ENCODE measurements at places on chromosomes 7 and 10.

- no peak for DNase-seq
Measured at GRCh38 chr7:121262221-121262620, 66.6 kb upstream of the WNT16 start.

DNA sequence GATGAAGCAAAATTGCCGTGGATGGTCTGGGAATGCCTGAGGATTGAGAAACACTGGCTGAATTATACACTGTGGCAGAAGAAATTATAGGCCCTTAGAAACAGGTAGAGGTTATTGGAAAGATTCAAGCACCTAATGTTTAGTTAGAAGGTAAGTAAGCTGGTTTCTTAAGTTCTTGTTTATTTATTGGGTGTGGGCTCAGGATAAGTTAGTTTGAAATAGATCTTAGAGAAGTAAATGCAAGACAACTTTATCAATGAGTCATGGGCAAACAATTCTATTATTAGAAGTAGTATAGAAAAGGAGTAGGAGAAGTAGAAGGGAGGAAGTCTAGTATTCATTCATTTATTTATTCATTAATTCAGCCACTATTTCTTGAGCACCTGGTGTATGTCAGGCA lies 96.5 kb downstream of the KAT6B start:
- peak; percentile 27 for DNase-seq

DNA sequence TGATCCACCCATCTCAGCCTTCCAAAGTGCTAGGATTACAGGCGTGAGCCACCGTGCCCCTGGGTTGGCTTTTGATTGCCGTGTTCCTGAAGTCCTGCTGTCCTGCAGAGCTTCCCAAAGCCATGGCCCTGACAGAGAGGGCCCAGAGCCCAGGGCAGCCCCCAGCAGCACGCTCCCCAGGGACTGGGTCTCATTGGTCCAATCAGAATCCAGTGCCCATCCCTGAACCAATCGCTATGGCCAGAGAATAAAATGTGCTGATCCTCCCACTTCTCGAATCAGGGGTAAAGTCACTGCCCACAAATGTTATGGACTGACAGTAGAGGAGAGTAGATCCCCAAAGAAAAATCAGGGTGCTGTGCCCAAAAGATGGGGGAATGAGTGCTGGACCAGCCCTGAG lies 5.0 kb upstream of the C10orf105 start:
- DNase-seq = no peak

GRCh38 chr10:37760817-37761216 lies 96.6 kb downstream of the ZNF248 start:
- no peak for DNase-seq

DNA sequence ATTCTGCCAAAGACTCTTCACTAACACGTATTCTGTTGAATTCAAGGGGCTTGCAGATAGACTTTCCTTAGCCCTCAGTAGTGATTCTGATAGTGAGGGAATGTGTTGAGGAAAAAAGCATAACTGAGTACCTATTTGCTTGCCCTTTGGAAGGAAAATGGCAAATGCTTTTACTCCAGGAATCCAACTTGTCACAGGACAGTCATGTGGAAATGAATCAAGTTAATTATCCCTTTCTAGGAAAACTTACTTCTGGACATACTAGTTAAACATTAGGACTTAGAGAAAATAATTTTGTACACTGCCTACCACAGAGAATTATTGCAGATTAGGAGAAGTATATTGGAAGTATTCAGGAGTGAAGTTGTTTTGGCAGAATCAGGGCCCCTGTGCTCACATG lies 148.9 kb upstream of the SLC13A1 start:
- no peak for DNase-seq

GRCh38 chr10:28280652-28281051 lies 22.2 kb downstream of the MPP7 start:
- no peak for DNase-seq

- DNase-seq = peak; percentile 91
Measured at GRCh38 chr10:28661035-28661434, 16.3 kb upstream of the BAMBI start.

DNA sequence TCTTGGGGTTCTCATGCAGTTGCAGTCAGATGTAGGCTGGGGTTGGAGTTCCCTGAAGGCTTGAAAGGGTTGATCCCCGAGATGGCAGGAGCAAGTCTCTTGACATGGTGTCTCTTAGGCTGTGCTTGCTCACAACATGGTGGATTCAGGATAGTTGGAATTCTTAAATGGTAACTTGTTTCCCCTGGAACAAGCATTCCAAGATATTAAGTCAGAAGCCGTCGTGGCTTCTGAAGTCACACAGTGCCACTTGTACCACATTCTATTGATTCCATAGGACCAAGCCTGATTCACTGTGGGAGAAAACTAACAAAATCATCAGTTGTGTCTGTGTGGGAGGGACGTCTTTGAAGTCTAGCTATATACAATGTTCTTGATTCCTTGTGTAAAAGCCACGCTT lies 3.5 kb upstream of the SLC35B4 start:
- DNase-seq = no peak

- no peak for DNase-seq
Measured at GRCh38 chr7:55081068-55081467, 62.3 kb downstream of the EGFR start.

DNA sequence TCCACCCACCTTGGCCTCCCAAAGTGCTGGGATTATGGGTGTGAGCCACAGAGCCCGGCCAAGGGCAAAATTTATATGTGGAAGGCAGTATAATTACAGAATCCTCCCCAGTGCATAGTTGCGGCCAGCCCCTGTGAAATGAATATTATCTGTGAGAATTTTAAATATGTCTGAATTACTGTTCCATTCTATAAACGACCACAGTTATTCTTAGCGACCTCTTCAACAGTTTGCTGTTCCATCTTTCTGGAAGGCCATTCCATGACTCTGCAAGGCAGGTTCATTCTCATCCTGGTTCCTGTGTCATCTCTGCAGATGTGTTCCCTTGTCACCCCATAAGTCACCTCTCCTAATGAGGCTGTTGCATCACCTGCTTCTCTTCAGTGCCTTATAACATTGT lies 90.7 kb downstream of the CCDC3 start:
- DNase-seq = no peak

- DNase-seq = no peak
Measured at GRCh38 chr7:116955801-116956476, 2.6 kb downstream of the ST7 start.

DNA sequence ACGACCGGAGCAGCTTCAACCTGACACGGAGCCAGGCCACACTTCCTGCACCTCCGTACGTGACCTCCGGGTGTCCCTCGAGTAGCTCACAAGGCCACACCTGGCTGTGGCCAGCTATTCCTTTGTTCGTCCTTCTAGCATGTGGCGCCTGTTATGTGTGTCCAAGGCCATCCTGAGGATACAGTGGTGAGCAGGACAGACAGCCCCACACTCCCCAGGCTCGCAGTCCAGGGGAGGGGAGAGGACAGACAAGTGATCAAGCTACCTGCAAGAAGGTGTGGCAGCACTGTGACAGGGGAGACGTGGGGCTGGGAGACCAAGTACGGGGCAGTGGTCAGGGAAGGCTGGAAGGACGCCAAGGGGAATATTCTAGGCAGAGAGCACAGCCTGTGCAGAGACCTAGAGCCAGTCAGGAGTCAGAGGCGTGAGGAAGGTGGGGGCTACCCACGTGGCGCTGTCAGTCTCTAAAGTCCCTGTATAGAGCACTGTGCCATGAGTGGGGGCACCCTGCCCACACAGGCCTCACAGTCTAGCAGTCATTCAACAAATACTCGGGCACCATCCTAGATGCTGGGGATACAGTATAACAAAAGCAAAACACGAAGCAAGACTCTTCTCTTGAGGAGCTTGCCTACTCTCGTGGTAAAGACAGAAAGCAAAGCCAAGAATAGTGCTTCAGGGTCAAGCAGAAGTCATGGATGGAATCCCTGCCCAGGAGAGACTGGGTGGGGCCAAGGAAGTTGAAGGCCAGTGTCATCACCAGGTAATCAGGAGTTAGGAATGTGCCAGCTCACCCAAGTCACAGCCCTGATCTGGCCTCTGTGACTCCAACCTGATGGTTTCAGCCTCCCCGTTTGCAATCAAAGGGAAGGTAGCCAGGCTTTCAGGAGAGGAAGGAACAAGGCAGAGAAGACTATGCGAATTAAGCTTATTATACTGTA lies 58.6 kb downstream of the PROSER2 start:
- peak; percentile 15 for DNase-seq

- no peak for DNase-seq
Measured at GRCh38 chr7:29495653-29496052, 68.0 kb upstream of the PRR15 start.

DNA sequence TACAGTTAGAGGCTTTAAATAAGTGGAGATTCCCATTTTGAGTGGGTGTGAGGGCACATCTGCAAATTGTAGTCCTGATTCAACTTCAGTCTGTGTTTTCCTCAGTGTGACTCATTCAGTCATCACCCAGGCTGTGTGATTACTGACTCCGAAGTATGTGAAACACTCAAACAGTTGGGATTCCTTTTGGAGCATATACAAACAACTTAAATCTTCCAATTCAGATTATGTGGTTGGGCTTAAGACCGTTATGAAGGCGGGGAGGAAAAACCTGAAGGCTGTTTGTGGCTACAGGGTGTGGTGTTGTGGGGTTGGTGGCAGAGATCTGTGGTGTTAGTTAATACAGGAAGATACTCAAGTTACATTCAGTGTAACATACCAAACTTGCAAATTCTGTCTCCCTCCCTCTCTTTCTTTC lies 259.7 kb upstream of the FERD3L start:
- DNase-seq = peak; percentile 99

GRCh38 chr10:15843695-15844094 lies 16.6 kb downstream of the MINDY3 start:
- DNase-seq = no peak

DNA sequence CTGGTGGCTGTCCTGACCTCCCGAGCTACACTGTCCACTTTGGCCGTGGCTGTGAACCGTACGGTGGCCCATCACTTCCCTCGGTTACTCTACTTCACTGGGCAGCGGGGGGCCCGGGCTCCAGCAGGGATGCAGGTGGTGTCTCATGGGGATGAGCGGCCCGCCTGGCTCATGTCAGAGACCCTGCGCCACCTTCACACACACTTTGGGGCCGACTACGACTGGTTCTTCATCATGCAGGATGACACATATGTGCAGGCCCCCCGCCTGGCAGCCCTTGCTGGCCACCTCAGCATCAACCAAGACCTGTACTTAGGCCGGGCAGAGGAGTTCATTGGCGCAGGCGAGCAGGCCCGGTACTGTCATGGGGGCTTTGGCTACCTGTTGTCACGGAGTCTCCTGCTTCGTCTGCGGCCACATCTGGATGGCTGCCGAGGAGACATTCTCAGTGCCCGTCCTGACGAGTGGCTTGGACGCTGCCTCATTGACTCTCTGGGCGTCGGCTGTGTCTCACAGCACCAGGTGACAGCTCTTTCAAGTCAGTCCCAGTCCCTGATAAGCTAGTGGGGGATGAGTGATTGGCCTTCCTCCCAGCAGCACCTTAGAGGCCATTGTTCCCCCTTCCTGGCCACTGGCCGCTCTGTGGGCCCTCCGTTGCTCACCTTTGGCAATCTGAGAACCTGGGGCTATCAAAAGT lies 3.0 kb downstream of the CHPF2 start:
- DNase-seq = no peak

GRCh38 chr7:20270371-20270770 lies 53.2 kb upstream of the MACC1 start:
- DNase-seq = no peak

DNA sequence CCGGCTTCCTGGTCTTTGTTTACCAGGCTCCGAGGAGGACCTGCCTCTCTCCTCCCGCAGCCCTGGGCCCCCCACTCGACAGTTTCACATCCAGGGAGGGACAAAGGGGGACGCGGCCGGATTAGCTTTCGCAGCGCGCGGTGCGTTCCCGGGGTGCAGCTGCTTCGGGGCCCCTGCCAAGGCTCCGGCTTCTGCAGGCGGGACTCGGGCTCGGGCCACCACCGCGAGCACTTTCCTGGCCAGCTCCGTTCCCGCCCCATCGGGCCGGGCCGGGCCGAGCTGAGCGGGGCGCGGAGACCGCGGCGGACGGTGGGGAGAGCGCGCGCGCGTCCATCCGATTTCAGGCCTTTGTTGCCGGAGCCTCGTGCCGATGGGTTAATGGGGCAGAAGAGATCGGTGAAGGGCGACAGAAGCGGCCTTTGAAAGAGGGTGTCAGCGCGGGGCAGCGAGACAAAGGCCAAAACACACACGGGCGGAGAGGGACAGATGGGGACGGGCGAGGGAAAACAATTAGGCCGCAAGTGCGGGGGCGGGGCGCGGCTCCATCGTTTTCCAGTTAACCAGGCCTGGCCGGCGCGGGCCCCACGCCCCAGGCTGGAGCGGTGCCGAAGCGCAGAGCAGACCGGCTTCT lies 8.5 kb upstream of the UNCX start:
- no peak for DNase-seq

GRCh38 chr7:142870147-142870559 lies 15.3 kb downstream of the EPHB6 start:
- no peak for DNase-seq

DNA sequence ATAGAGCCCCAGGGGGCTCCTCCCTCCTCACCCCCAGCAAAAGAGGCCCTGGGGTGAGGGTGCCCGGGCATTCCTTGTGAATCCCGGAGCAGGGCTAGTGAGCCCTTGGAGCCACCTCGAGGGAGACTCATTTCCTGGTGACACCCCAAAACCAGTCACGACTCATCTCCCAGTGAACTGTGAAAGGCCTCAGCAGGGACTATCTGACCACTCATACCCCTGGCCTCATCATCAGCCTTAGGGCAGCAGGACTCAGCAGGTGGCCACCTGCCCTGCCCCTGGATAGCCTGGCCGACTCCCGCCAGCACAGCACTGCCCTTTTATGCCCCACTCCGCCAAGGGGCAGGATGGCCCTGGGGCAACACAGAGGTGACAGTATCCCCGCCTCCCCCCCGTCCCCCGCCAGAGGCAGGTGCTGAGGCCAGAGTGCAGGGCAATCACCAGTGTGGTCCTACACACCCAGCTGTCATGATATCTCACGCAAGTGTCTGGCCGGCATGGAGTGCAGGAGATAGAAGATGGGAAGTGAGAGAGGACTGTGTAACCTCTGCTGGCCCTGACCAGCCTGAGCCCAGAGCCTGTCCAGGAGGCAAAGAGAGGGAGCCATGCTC lies 3.2 kb downstream of the SNCG start:
- DNase-seq = no peak

GRCh38 chr10:89845541-89846280 lies 144.3 kb downstream of the KIF20B start:
- peak; percentile 58 for DNase-seq

DNA sequence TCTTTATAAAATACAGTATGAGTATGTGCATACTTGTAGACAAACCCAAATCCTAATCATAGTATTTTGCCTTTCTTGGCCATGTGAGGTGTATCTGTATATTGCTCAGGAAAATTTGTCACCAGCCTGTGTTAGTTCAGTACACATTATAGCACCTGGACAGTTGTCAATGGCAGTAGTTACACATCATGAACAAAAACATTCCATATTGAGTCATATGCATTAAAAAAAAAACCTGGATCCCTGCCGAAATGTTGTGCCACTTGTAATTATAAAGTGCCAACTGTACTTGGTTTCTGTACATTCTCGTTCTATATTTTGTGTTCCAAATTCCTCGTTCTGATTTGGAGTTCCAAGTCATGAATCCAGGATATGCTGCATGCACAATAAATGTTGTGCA lies 410.4 kb downstream of the INHBA start:
- no peak for DNase-seq

DNA sequence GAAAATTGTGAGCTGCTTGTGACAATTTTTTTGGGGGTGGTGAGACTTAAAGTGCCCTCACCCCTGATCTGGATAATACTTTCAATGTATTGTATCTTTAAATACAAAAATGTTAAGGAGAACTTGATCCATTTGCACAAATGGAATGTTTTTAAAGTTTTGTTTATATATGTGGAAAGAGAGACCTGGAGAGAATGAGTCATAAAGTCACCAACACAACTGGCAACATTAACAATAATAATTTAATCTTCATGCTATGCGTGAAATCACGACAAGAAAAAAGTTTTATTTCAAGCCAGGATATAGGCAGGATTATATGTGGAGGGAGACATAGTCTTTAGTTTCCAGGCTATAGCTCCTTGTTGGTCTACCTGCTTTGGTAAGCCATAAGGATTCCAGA lies 537.5 kb downstream of the GPAM start:
- DNase-seq = no peak
